ENCODE measurements at places on chromosomes 13 and 19. TPM values are rescaled to one million over a fixed set of nuclear protein-coding genes. Genes with fewer than 3 reads are reported as not detected.

Gene BCL2L12
- 7.5 TPM for total RNA-seq

Gene ZNF91
- 160 TPM for total RNA-seq

DNA sequence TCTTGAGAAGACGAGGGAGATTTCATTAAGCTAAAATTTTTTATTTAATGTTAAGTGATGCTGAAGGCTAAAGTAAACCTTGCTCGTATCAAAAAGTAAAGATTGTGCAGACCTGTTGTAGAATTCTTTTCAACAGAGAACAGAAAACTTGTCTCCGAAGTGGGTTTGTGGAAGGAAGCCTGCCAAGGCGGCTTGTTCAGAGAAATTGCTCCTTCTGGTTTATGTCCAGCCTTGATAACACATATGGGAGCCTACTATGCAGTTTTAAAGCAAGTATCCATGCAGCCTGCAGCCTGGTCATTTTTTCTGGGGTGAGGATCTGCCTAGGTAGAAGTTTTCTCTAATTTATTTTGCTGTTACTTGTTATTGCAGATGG, 1.4 kb downstream of the MLNR start:
- DNase-seq, result no peak

DNA sequence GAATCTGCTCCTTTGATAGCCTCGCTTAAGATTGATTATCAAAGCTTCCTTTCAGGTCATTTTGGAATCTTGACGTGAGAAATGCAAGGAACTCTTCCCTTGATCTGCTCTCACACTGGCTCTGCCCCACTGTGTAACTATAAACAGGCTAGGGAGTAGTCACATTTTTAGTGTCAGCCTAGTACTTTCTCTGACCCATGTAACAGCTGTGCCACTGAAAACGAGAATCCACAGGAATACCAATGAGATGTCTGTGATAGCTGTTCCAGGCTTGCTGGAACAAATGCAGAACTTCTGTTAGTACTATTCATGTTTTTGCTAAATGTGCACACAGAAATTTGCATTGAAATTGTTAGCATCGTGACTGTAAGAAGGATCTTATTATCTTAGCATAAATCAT, 221.3 kb downstream of the MYO16 start:
- no peak for DNase-seq

DNA sequence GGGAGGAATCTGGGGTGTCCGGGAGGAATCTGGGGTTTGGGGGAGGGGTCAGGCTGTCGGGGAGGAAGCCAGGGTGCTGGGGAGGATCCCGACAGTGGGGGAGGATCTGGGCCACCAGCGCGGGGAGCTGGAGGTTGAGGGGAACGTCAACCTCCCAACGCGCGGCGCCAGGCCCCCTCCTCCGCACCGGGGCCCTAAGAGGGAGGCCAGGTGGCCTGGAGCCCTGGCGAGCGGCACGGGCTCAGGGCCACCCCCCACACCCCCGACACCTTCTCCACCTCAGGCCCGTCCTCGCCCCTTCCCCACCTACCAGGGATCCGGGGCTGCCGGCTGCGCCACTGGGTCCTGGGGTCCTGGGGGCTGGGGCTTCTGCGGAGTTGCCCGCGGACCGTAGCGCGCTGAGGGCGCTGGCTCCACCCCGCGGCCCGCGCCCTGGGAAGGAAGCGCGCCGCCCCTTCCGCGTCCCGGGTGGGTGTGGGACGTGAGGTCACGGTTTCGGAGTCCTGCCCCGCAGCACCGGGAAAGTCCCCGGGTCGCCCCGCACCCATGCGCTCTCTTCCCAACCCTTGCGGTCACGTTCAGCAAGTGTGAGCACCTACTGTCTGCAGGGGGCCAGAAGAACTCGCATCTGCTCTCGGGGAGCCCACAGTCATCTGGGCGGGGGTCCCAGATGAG, at the start of gene TICAM1:
TICAM1 (minus strand) TSS at position 409 of the 675 bp plus-strand sequence. CDS start 13,335 bp downstream, outside the sequence.
- DNase-seq, result no peak

DNA sequence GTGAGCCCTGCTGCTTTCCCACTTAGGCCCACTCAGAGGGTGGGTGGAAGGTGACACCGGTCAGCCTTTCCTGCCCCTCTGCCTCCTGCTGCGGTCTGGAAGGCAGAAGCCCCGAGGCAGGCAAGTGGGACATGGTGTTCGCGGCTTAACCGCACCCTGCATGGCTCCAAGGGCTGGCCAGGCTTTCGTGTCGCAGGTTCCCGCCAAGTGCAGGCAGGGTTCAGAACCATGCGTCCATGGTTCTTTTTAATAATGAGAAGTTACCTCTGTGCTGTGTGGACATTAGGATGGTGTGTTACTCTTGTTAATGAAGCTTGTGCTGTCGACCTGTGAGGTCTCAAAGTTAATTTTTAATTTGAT, 986 bp downstream of the DGKH start:
- DNase-seq, result no peak

Gene ZNF677
- 63.0 TPM for total RNA-seq

DNA sequence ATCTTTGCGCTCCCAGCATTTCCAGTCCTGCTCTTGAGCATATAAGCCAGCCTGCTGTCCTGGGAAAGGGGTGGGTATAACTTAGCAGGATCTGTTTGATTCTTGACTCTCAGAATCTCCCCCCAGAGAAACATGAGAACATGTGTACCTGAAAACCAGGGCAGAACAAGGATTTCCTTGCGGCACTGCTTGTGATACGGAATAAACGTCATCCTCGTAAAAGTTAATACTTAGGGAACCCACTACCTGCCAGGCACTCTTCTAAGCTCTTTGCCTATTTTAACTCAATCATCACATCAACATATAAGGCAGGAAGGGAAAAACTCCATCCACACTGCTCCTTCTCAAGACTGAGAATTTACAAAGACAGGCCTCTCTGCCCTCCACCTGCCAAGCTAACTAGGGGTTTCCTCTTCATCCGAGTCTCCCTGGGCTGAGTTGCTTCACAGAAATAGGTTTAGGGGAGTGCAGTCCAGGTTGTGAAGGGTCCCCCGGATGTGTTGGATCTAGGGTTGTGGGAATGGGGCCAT, 1.1 kb downstream of the ZNF653 start:
- no peak for DNase-seq

Gene WDR87
- total RNA-seq, result not detected

- DNase-seq, result no peak
Observed at GRCh38 chr13:100833427-100833826, 158.8 kb upstream of the TMTC4 start.

All from glutamatergic neuron (in vitro differentiated cells).